ENCODE measurements at places on chromosomes 1 and 21. TPM values are rescaled to one million over a fixed set of nuclear protein-coding genes. Genes with fewer than 3 reads are reported as not detected.

Gene PLEKHA6
- 0.02 TPM for total RNA-seq

Gene PALMD
- not detected for total RNA-seq

Gene FTCD
- not detected for total RNA-seq

Gene LCE2D
- not detected for total RNA-seq

Gene FGGY
- 16.7 TPM for total RNA-seq

Measured in activated CD8-positive, alpha-beta memory T cell treated with anti-CD3 and anti-CD28 coated beads, Interleukin-2, amount 10 ng/mL, durations not matched to agents 7 days and 5 days (primary cell).